Memory B cell (primary cell): ENCODE measurements at places on chromosomes 16 and 17.

- no peak for DNase-seq
Measured at GRCh38 chr17:7138800-7139381, 24.3 kb upstream of the ASGR2 start.

DNA sequence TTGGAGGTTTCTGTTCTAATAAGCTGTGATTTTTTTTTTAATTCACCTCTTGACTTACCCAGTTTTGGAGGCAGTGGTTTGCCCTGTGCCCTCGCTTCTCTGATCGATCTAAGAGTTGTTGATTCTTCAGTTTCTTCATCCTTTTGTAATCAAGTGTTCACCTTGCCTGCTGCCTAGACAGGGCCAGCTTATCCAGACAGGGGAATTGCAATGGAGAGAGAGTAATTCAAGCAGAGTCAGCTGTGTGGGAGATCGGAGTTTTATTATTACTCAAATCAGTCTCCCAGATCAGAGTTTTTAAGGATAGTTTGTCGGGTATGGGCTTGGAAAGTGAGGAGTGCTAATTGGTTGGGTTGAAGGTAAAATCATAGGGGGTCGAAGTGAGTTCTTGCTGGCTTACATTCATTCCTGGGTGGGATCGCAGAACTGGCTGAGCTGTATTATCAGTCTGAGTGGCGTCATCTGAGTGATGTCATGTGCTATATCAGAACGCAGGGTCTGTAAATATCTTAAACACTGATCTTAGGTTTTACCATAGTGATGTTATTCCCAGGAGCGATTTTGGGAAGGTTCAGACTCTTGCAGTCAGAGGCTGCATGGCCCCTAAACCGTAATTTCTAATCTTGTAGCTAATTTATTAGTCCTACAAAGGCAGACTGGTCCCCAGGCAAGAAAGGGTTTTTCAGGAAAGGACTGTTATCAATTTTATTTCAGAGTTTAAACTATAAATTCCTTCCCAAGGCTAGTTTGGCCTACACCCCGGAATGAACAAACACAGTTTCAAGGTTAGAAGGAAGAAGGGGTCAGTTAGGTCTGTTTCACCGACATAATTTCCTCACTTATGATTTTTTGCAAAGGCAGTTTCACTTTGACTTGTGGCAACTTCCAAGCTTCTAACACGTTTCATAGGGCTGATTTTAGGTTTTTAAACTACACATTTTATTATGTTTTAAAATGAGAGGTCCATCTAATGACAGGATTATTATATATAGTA lies 21.5 kb upstream of the KCNJ16 start:
- DNase-seq, result no peak

DNA sequence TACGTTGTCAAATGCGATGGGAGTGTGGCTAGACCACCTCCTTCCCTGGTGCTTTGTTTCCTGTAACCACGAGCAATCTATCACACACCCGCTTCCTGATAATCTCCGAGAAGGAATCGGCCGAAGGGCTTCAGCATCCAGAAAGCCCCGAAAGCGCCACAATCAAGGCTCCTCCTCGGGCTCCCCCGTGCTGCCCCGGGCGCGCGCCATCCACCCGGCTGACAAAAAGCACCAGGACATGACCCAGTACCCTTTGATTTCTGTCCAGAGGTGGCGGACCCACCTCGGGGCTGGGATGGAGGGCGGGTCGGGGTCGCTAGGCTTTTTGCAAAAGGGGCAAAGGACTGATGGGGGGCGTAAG lies 743 bp upstream of the ARMC7 start:
- DNase-seq, result no peak

GRCh38 chr17:42518046-42518754 lies 17.8 kb upstream of the NAGLU start:
- DNase-seq, result no peak

- no peak for DNase-seq
Measured at GRCh38 chr17:57461082-57461481, 204.8 kb downstream of the MSI2 start.

DNA sequence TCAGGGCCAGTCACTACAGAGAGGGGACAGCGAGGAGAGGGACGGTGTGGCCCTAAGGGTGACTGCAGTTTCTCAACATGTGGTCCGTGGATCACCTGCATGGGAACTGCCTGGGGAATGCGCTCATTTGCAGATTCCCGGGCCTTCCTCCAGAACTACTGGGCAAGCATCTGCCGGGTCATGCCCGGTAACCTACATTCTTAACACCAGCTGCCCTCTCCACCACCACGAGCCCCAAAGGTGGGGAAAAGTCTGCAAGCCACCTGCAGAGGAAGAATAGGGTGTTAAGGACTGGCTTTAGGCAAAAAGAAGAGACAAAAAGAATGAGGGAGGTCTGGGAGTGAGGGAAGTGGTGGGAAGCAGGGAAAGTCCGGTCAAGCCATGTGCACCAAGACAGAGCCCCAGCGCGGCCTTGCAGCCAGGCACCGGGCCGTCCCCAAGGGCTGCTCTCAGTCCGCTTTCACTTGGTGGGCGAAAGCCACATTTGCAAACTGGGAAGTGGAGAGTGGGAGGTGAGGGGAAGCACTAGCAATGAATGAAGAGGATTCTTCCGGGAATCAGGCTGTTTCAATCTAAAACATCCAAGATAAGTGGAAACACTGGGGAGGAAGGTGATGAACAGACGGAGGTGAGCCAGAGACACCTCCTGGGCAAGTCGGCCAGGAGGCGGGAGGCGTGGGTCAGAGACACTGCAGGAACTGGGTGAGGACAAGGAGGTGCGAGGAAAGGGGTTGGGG lies 70.3 kb downstream of the N4BP1 start:
- no peak for DNase-seq

GRCh38 chr16:3035289-3035971 lies 1.3 kb downstream of the BICDL2 start:
- DNase-seq, result no peak
